ENCODE measurements at places on chromosomes 7 and 10.

DNA sequence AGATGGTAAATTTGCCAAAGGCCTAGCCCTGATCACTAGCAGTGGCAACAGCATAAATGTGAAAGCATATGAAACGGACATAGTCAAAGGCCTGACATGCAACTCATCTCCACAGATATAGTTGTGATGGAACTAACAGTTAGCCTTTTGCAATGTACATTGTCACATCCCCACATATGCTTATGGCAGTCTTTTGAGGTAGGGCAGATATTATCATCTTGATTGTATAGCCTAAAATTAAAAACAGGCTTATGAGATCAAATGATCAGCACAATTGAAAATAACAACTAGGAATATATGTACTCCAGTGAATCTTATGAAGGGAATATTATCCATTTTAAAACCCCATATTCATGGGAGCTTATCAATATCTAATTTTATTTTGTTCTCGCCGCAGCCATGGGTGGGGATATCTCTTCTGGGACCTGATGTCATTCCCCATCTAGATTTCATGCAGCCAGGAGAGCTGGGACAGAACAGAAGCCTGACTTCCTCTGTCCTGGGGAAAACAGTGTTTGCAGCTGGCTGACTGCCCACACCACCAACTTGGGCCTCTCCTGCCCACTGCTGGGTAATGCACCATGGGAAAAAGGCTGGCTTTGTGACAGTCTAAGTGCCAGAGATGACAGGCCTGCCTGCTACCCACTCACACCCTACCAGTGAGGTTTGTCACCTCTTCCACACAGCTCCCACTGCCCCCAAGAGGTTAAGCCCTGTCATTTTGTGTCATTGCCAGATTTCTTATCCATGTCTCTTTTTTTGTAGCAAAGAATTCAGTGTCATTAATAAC, 180.2 kb upstream of the FZD1 start:
- no peak for DNase-seq

DNA sequence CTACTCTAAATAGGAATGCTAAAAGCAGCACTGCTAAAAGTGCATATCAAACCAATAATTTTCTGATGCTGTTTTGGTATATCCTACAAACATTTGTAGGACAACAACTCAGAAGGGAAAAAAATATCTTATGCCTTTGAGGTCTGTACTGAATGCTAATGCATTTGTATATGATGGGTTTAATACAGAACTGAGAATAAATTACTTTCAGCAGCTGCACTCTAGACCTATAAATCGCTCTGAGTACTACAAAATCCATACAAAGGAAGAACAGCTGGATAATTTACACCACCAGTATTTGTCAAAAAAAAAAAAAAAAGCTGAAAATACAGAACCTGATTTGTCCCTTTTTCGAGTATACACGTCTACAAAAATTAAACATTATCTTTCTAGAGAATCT, 344.0 kb downstream of the LRRTM3 start:
- no peak for DNase-seq

DNA sequence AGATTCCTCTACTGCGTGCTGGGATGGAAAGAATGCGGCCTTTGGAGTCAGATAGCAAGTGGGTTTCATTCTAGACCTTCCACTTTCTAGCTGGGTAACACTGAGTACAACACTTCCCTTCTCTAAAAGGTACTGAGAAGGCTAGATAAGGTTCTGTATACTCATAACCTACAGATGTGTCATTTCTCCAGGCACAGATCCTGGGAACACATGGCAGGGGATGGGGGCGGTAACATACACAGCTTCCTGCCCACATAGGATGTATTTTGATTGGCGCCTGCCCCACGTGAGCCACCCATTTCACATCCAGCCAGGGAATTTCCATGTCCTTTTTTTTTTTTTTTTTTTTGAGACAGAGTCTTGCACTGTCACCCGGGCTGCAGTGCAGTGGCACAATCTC, 31.8 kb downstream of the KLRG2 start:
- no peak for DNase-seq

DNA sequence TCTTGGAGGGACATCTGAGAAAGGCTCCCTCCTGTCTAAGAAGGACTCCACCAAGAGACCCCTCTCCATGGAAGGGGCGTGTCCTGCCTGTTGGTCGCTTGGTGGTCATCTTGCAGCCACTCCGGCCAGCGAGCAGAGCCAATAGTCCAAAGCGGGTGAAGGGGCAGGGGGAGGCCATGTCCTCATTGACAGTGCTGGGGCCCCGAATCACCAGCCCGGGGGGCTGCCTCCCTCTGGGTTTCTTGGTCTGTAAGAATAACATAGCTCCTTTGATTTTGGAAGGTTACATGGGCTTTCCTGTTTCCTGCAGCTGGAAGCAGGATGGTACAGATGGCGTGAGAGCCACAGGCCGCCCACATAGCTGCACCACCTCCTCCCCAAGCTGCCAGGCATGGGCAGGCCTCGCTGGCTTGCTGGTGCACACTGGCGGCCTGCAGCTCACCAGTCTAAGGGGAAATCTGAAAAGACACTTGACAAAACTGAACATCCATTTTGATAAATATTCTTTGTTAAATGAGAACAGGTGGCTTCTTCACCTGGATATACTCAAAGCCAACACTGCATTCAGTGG, 105.8 kb downstream of the ARHGAP22 start:
- no peak for DNase-seq

- DNase-seq: no peak
These were observed 66.3 kb downstream of the PARD3 start for GRCh38 chr10:34748767-34749166.

GRCh38 chr10:22832066-22832602, 95.7 kb upstream of the ARMC3 start:
- DNase-seq: no peak

DNA sequence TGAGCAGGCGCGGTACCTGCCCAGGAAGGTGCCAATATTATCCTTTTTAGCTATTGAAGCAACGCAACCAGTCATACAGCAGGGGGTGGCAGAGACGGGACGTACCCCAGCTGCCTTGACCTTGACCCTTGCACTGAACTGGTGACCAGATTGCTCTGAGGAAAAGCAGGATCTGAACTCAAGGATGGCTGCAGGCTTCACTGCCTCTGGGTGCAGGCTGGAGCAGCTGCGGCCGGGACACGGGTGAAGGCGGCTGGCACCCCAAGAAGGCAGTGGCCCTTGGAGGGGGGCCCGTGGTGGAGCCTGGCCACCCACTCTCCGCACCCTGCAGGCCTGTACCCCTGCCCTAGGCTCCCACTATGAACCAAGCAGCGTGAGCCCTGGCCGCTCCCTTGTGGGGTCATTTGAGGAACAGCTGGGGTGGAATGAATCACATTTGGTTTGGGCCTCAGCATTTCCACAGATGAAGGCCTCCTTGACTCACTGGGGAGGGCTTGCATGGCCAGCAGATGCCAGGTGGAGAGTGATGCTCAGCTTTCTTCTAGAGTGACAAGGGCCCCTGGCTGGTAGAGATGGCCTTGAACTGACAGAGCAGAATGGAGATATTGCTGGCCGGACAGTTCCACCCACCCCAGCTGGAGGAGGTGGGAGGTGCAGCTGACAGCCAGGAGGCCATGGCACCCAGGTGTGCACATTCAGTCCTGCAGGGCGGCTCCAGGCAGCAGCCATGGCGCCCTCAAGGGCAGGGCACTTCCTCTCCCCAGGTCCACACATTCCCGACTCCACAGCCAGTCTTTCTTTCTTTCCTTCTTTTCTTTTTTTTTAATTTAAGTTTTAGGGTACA, 218.7 kb downstream of the WDR37 start:
- DNase-seq: no peak

GRCh38 chr7:90474284-90475210, 5.1 kb downstream of the PTTG1IP2 start:
- no peak for DNase-seq

GRCh38 chr10:103853428-103854264, 1.7 kb downstream of the SH3PXD2A start:
- DNase-seq: no peak

DNA sequence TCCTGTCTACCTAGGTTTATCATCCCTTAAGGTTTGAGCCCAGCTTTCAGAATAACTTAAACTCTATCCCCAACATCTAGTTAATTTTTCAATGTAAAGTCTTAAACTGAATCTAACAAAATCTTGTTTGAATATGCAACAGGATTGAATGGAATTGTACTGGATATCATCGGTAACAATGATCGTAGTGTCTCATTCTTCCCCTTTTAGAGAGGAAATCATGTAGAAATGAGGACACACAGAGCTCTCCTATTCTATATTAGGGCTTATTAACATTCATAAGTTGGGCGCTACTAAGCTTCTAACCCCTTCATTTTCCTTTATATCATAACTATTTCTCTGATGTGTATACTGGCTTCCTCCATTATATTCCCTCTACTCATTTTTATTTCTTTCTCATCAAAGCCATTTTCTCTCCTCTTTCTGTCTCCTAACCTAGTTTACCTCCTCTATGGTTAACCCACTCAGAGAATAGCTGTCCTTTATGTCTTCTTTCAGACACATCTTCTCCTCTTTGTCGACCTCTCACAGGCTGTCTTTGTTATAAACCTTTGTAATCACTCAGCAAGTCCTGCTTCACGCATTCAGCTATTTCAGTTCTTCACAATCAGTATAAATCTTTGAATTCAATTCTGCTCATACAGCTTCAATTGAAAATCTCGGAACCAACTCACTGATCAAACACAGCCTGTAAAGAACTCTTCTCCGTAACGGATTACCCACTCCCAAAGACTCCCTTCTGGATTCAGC, 1019.0 kb upstream of the C7orf33 start:
- DNase-seq: no peak

DNA sequence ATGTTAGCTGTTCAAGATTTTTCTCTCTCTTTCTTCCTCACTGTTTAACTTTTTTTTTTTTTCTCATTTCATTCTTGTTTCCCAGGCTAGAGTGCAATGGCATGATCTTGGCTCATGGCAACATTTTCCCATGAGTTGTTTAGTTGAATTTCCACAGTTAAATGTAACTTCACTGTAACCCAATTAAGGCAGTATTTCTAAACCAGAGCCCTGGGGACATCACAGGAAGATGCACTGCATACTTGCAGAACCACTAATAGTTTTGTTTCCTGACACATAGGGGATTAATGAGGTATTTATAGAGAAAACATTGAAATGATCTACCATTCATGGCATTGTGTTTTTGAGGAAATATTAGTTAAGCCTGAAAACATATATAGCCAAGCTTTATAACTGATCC, 795.6 kb upstream of the GHITM start:
- DNase-seq: no peak

DNA sequence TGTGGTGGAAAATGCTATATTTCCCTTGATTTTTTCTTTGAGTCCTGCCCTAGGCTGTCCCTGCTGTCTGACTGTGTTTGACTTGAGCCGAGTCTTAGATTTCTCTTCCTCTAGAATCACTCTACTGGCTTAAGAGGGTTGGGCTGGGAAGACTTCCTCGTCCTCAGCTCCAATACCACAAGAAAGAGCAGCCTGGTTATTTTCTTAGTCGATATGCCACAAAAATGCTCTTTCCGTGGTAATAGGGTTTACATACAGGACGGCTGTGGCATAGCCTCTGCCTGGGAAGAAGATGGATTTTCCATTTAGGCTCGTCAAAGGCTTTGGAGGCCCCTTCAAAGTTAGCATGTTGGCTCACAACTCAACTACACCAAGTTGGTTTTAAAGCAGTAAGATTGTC, 212.0 kb upstream of the IGFBP3 start:
- DNase-seq: no peak

DNA sequence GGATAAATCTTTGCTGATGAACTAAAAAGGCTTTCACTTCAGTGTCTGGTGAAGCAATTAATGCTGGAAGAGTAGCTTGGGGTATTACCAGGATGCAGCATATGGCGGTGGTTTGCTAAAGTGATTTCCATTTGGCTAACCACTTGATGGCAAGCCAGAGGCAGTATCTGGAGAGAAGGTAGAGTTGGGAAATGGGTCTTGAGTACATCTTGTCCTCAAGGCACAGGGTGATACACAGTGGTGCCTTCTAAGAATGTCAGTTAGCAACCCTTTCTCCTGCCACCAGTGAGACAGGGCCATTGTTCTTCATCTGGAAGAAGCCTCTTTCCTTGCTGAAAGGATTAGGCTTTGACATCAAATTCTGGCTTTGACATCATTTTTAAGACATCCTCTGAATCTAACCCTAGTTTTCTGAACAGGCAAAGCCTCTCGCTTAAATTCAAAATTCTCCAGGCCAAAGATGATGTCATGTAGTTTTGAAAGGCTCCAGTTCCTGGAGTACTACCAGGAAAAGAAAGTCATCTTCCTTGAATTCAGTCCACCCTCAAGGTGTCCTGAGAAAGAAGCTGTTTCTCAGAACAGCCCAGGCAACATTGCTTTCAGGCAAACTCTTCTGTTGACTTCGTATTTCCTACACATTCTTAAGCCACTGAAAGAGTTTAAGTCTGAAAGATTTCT, 162.4 kb downstream of the ARID5B start:
- DNase-seq: no peak

DNA sequence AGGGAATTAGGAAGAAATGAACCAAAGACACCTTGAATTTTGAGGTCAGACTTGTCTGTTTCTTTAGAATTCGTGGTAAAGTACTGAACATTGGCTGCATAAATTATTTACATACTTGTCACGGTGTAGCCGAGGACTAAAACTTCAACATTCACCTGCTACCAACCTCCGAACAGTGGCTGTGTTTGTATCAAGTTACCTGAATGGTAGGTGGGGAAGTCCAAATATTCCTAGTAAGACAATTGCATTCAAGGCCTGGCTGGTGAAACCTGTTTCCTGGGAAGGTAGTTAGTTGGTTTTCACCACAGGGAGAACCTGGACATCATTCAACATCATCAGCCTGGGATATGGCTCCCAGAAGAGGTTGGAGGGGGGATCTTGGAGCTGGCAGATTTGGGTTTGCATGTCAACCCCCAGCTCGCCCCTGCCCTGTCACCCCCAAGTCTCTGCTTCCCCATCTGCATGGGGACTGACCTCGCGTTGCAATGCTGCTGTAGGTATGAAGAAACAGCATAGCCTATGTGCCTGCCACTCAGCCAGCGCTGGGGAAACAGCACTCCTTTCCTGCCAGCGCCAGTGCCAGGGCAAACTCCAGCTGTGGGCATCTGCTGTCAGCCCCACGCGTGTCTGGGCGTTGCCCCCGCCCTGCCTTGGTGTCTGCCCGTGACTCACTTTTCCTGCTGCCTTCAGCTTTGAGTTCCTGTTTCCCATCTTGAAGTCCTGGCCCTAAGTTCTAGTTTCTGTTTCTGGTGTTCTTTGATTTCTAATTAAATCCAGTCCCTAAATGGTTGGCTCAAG, 12.7 kb upstream of the LARP4B start:
- no peak for DNase-seq

- peak; percentile 71 for DNase-seq
These were observed 87.8 kb upstream of the DUSP5 start for GRCh38 chr10:110409926-110410325.

DNA sequence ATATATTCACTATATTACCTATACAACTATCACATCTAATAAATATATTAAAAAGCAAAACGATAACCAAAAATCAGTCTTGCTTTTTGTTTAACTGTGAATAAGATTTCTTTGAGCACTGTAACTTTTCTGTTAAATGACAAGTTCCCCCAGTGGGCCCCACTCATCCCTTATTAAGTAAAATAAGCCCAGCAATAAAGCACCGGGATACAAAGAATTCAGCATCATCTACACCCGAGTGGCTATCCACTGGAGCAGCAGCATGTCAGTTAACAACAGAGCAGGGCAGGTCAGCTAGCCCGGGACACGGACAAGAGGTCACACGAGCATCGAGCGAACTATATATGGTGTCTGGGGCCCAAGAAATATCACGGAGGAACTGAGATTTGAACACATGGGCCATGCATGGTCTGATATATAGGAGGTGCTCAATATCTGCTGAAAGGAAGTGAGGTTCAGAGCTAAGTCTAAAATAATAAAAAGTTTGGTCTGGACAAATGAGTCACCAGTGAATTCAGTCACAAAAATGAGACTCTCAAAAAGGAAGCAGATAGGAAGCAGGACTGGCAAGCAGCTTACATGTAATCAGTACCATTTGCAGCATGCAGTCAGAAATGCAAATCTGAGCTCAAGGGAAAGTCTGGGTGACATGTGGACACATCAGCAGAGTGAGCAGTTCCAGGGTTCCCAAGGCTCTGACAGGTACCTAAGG, 4.1 kb downstream of the ERCC6 start:
- peak; percentile 19 for DNase-seq

Measured in OCI-LY7 (cell line).